ENCODE measurements at places on chromosomes 2 and 18.

- DNase-seq = no peak
These were observed 6.5 kb downstream of the GLS start for GRCh38 chr2:190887089-190887488.

GRCh38 chr2:136118819-136119716, 1.1 kb upstream of the CXCR4 start:
- DNase-seq = peak; percentile 87

DNA sequence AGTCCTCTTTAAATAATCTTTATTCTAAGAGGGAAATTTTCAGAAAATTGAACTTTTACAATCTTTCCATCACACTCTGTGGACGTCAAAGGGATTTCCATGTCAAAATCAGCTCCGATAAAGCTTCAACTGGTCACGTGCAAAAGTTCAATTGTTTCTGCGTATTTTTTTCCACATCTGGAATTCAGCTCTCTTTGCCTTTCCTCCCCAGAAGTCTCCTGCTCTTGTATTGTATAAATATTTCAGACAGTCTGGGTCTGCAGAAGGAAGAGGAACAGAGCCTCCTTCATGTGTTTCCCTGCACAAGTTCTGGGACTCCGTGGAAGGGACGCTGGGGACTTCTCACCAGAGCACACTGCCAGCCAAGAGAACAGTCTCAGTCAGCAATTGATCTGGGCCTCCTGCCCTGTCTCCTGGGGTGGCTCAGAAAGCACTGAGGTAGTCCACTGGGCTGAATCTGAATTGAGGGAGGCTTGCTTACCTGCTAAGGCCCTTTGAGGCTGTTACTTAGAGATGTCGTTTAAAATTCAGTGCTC, 251.5 kb downstream of the TFCP2L1 start:
- no peak for DNase-seq

DNA sequence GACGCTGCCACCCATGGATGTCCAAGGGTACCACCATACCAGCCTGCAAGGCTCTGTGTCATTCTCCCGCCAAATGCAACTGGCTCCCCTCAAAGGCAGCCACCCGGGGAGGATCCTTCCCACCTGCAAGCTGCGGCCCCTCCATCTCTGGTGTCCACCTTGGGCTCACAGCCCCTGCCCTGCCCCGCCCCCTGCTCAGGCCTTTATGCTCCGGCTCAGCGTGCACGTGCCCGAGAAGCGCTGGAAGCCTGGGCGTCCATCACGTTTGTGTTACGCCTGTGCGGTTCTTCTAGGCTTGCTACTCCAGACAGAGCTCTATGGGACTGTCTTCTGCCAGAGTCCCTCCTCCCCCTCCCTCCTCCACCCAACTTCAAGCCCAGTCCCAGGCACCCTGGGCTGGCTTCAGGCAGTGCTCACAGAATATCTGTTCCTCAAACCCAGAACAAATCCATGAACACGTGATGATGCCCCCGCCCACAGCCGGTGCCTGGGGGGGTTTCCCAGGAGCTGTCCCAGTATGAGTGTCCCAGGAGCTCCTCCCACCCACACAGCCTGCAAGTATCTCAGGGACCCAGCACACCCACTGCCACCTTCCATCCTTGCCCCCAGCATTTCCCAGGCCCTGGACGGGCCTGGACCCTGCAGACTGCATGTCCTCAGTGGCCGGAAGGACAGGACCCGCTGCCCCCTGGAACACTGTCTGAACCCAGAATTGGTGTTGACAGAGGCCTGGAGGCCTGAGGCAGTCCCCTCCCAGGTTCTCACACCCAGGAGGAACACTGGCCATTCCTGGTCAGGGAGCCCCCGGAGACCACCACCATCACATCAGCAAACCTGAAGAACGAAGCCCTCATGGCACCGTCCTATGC, 30.3 kb downstream of the KIF1A start:
- peak; percentile 57 for DNase-seq

GRCh38 chr2:135093193-135093592, 41.1 kb downstream of the RAB3GAP1 start:
- no peak for DNase-seq
